ENCODE measurements at places on chromosomes 6 and 20.

DNA sequence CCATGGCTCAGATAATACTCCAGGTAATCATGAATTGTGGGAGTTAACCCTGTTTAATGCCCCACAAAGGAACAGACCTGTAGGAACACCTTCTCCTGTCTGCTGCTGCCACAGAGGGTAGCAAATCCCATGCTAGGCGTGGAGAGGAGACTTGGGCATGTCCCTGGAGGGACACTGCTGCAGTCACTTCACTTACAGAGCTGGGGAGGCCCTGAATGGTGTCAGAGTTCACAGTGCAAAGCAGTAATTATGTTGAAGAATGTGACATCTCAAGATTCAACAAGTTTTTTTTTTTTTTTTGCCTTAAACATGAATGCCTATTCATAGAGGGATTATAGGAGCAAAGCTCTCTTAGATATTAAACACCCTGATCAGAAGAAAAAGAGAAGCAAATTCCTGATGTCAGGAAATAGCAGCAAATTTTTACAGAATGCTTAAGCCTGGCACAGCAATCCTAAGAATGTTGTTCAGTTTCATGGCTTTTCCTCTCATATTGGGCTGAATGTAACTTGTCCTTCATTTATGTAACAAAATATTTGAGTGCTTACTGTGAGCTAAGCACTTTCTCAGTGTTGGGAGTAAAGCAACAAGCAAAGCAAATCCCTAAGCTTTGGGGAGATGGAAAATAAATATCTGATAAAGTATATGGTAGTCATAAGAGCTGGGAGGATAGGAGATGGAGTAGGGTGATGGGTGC, 45.0 kb downstream of the CARMIL1 start:
- DNase-seq: no peak

GRCh38 chr6:138007014-138007472, 100.2 kb downstream of the PERP start:
- no peak for DNase-seq

DNA sequence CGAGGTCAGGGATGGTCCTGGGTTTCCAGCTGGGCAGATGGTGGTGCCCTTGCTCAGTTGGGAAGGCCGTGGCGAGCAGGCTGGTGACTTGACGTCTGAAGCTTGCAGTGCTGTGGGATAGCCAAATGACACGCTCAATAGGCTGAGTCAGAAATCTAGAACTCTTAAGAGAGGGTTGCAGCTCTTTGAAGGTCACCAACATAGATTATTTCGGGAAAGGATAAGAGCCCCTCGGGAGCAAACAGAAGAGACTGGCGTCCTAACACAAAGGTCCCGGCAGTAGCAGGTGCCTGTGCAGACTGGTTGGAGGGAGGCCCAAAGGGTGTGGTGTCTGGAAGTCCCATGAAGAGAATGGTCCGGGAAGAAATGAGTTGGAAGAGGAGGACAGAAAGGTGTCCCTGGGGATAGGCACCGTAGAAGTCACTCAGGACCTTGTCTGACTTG, 18.4 kb downstream of the PKIG start:
- no peak for DNase-seq

- DNase-seq: peak; percentile 95
These were observed 36.9 kb upstream of the CD2AP start for GRCh38 chr6:47440719-47441118.

All from NCI-H526 treated with DMSO at 0.1 percent for 48 hours (cell line).